NCI-H1417 (cell line): ENCODE measurements at places on chromosomes 12 and 14.

DNA sequence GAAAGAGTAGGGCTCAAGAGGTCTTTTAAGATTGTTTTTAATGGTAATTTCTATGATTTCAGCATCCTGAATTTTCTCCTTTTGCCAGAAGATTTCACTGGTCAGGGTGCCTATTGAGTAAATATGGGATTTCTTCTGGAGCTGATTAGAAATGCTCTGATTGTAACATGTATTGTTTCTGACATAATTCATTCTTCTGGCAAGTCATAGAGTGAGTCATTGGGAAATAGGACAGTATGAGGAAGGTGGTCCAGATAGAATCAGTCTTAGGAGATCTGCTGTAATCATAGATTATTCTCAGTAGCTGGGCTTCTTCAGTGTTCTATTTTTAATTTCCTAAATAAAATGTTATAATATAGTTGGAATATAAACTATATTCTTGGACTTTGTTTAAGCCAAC, 182.0 kb upstream of the NAV3 start:
- DNase-seq, result no peak

GRCh38 chr14:34981743-34982420, 910 bp upstream of the SRP54 start:
- peak; percentile 66 for DNase-seq

- DNase-seq, result no peak
Observed at GRCh38 chr12:113392520-113392919, 11.2 kb downstream of the SDS start.

DNA sequence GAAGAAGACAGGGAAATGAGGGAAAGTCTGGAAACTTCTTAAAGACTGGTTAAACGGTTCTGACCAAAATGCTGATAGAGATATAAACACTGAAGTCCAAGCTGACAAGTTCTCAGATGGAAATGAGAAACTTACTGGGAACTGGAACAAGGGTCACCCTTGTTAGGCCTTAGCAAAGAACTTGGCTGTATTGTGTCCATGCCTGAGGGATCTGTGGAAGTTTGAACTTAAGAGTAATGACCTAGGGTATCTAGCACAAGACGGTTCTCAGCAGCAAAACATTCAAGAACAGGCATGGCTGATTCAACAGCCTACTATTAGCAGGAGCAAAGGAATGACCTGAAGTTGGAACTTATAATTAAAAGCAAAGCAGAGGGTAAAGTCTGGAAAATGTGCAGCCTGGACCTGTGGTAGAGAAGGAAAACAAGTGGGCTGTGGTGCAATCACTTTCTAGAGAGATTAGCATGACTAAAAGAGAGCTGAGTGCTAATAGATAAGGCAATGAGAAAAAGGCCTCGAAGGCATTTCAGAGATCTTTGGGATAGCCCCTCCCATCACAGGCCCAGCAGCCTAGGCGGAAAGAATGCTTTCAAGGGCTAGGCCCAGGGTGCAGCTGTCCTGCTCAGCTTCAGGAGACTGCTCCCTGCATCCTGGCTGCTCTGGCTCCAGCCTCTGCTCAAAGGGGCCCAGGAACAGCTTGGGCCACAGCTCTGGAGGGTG, 60.3 kb downstream of the ATP2B1 start:
- DNase-seq, result no peak

DNA sequence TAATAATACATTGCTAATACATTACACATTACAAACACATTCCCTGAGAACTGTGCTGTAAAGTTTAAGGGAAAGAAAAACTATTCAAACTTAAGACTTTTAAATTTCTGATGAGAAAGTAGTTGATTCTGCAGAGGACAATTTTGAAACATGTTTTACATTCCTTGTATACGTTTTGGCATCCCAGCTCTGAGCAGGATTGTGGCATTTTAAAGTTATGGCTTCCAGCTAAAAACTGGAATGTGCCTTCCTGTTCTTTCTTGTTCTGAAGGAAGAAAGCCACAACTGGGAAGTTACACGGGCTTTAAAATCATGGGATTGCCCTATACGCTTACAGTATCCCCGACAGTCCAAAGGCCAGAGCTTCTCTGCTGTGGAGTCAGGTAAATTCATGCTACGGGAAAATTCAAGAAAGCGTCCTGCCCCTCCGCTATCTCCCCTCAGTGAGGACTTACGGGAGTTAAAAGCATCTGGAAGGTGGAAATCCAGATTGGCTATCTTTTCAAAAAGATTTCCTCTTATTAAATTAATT, 10.8 kb upstream of the KLHL42 start:
- no peak for DNase-seq

- no peak for DNase-seq
Observed at GRCh38 chr12:64036414-64036813, 185.7 kb downstream of the KICS2 start.

GRCh38 chr12:130043685-130044406, 118.4 kb upstream of the FZD10 start:
- DNase-seq, result peak; percentile 71

GRCh38 chr12:753611-754472, 1.5 kb downstream of the WNK1 start:
- DNase-seq, result peak; percentile 65

DNA sequence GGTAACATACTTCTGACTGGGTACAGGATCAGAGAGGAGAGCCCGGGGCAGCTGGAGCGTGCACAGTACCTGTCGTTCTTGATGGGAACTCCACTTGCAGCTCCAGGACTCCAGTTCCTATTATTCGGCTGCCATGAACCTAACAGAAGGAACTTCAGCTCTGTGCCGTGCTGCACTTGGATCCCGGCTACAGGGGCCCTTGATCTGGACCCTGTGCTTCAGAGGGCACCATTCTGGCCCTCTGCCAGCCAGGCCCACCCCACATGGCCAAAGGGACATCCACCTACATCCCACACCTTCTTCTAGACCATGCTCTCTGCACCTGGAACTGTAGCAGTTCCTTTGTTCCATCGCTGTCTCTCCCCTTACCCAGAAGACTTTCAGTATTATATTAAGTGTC, 58.2 kb downstream of the PAX9 start:
- DNase-seq, result no peak

DNA sequence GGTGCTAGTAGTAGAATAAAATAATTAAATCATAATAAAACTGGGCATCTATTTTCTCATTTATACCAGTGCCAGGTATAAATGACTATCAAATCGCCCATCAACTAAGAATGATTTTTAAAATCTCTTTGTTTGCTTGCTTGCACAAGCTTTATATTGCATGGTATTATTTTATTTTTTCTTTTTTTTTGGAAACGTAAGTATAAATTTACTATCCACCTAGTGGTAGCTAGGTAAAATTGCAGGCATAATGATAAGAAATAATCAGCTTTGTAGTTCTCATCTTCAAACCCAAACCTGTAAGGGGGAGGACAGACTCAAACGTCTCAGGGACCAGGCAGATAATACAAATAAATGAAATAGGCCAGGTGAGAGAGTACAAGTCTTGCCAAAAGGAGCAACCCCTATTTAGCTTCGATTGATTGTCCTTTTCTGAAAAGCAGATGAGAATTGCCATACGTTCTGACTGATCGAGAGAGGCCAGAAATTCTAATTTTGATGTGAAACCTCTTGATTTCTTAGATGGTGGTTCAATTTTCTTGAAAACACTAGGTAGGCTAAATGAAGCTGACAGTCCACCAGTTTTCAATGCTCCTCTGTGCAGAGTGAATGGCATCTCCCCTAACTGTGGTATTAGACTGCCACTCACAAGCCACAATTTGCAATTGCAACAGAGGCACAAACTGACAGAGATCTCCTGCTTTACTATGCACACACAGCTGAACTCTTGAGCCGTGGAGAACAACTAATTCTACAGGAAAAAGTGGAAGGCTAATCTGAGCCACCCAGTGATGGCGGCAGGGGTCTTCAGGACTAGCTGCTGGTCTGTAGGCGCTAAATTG, 189.3 kb downstream of the DACT1 start:
- DNase-seq, result no peak

- no peak for DNase-seq
Observed at GRCh38 chr14:100432652-100433427, 109.7 kb downstream of the SLC25A47 start.

GRCh38 chr12:101857043-101857558, 20.3 kb upstream of the DRAM1 start:
- DNase-seq, result no peak

GRCh38 chr14:104789752-104790743, 5.5 kb downstream of the AKT1 start:
- no peak for DNase-seq

GRCh38 chr12:20646239-20646827, 48.8 kb upstream of the SLCO1C1 start:
- DNase-seq, result peak; percentile 34

DNA sequence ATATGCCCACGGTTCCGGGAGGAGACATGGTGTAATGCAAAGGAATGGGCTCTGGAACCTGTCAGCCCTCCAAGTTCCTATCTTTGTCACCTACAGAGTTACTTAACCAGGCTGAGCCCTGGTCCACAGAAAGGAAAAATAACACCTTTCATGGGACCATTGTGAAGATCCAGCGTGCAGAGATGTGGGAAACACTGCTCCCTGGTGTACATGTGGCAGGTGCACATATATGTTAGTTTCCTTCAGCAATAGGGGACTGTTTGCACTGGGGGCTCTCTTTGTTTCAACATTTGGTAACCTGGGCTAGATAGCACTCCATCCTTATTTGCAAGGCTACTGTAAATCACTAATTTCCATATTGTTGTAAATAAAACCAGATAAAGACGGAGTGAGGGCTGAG, 72.3 kb downstream of the ANO2 start:
- DNase-seq, result peak; percentile 5

DNA sequence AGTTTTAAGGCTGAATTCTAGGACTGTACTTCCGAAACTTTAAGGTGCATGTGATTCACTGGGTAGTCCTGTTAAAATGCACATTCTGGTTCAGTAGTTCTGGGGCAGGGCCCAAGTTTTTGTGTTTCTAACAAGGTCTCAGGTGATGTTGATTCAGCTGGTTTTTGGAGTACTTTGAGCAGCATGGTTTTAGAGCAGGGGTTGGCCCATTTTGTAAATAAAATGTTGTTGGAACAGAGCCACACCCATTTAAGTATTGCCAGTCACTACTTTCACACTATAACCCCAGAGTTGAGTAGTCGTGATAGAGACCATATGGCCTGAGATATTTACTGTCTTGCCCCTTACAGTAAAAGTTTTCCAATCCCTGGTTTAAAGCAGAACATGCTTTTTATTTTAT, 111.3 kb downstream of the SYNE2 start:
- no peak for DNase-seq

DNA sequence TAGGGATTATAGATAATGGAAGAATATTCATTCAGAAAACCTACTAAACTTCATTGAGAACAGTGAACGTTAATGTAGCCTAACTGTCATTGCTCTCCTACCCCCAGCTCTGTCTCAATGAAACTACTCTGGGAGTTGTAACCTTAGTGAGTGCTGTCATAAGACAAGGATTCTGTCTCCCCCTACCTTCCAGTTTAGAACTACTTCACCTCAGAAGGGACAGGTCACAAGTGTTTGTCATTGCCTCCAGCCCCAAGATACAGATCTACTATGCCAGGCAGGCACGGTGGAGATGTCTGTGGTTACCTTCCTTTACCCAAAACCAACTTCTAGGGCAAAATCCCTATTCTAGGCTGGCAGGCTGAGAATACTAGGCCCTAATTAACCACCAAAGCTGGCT, 833.1 kb upstream of the SEL1L start:
- no peak for DNase-seq

GRCh38 chr12:21683115-21683514, 25.5 kb upstream of the LDHB start:
- no peak for DNase-seq

DNA sequence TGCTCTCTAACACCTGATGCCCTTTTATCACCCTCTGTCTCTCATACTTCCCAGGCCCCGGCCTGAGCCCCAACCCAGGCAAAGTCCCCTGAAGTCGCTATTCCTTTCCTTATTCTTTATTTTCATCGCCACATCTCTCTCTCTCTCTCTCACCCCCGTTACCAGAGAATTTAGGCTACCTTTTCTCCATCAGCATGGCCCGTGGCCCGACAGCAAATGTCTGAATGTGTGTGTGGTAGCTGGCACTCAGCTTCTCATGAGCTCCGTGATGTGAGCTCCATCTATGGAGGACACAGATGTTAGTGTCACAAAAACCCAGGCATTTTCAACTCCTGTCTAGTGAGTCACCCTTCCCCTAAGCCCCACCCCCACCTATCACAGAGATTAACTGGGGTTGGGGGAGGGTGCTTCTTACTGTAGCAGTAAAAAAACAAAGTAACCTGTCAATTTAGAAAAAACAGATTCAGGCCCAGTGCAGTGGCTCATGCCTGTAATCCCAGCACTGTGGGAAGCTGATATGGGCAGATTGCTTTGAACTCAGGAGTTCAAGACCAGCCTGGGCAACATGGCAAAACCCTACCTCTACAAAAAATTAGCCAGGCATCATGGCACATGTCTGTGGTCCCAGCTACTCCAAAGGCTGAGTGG, 53.8 kb downstream of the VCPKMT start:
- no peak for DNase-seq

- DNase-seq, result peak; percentile 71
Observed at GRCh38 chr12:53292426-53292825, 2.9 kb upstream of the PFDN5 start.

- DNase-seq, result no peak
Observed at GRCh38 chr14:54798465-54799124, 104.0 kb downstream of the GCH1 start.

GRCh38 chr12:54370171-54370730, 6.0 kb upstream of the GPR84 start:
- no peak for DNase-seq

DNA sequence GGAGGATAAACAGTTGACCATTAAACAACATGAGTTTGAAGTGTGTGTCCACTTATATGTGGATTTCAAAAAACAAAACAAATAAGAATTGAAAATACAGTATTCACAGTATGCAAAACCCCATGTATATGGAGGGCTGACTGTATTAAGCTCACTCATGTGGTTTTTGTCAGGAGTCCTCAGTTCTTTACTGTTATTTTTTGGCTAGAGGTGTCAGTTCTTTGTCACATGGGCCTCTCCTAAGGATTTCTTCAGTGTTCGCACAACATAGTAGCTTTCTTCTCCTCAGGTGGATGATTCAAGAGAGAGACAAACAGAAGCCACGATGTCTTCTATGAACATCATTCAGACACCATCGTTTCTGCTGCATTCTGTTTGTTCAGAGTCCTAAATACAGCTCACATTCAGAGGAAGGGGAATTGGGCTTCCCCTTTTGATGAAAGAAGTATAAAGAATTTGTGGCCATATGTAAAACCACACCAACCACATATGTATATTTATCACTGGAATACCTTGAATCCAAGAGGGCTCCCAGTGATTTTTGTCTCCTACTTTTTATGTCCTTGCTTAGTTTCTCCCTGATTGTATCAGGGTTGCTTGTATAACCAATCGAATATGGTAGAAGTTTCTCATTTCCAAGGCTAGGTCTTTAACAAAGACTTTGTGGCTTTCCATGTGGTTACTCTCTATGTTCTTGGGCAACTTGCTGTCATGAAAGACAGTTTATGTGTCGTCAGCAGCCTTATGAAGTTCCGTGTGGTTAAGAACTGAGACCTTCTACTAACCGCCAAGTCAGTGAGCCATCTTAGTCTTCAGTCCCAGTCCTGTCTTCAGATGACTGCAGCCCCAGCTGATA, 18.9 kb downstream of the MNAT1 start:
- DNase-seq, result no peak

DNA sequence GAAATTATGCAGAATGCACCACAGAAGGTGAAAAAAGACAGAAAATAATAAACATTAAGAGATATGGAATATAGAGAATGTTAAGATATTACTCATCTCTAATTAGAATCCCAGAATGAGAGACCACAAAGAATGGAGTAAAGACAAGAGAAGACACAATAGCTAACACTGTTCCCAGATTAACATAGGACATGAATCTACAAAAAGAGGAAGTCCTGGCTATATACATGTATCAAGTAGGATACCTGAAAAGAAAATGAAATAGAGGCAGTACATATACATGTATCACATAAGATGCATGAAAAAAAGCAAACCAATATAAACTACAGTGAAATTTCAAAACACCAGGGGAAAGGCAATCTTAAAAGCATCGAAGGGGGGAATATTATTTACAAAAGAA, 5.6 kb upstream of the EPS8 start:
- no peak for DNase-seq
